ENCODE measurements at places on chromosomes 5 and 9. TPM values are rescaled to one million over a fixed set of nuclear protein-coding genes. Genes with fewer than 3 reads are reported as not detected.

GRCh38 chr9:9912459-9912858 lies 700.3 kb downstream of the PTPRD start:
- no peak overlapping the region for H3K27ac ChIP-seq
- DNase-seq = no peak
- no peaks in the 10 kb centered on the region for H3K36me3 ChIP-seq
- no peaks in the 10 kb centered on the region for H3K4me1 ChIP-seq
- H3K27me3 ChIP-seq = no peaks in the 10 kb centered on the region

GRCh38 chr5:168415971-168416370 lies 70.3 kb upstream of the RARS1 start:
- H3K36me3 ChIP-seq = no peaks in the 10 kb centered on the region
- no peaks in the 10 kb centered on the region for H3K4me1 ChIP-seq
- DNase-seq = no peak
- peaks cover 8% of the 10 kb centered on the region for H3K27me3 ChIP-seq
- H3K27ac ChIP-seq = no peak overlapping the region
- H3K4me3 ChIP-seq = no peak overlapping the region

DNA sequence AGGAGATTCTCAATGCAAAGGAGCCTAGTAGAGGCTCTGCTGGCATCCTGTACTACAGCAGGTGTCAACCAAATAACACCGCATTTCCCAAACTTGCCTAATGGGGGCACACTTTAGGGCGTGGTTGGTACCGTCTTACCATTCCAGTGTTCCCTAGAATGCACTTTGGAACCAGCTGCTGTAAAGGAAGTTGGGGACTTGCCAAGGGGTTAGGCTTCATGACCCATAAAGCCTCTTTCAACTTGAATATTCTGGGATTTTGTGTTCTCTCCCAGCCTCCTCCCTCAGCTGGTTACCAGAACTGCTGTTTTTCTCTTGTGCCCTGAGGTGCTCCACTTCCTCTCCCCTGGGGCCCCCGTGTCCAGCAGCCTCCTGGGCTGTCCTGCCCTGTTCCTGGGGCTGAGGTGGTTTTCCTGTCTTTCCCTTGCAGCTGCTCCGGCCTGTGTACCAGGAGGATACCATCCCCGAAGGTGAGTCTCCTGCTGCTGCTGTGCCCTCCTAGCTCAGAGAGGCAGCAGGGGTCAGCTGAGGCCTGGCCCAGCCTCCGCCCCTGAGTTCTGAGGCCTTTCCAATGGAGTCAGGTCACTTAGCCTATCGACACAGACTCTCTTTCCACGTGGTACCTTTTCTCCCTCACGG lies 44.7 kb downstream of the RGS3 start:
- H3K36me3 ChIP-seq = peaks cover 2% of the 10 kb centered on the region
- DNase-seq = no peak
- H3K4me1 ChIP-seq = peaks cover 42% of the 10 kb centered on the region
- H3K27ac ChIP-seq = no peak overlapping the region
- no peak overlapping the region for H3K4me3 ChIP-seq

GRCh38 chr9:100465274-100465673 lies 7.7 kb upstream of the TMEFF1 start:
- no peak for DNase-seq
- no peak overlapping the region for H3K4me3 ChIP-seq
- no peak overlapping the region for H3K27ac ChIP-seq
- no peaks in the 10 kb centered on the region for H3K36me3 ChIP-seq
- peaks cover 6% of the 10 kb centered on the region for H3K27me3 ChIP-seq

GRCh38 chr9:38708759-38709158 lies 11.2 kb downstream of the FAM240B start:
- DNase-seq = no peak
- H3K27ac ChIP-seq = no peak overlapping the region
- H3K36me3 ChIP-seq = no peaks in the 10 kb centered on the region

DNA sequence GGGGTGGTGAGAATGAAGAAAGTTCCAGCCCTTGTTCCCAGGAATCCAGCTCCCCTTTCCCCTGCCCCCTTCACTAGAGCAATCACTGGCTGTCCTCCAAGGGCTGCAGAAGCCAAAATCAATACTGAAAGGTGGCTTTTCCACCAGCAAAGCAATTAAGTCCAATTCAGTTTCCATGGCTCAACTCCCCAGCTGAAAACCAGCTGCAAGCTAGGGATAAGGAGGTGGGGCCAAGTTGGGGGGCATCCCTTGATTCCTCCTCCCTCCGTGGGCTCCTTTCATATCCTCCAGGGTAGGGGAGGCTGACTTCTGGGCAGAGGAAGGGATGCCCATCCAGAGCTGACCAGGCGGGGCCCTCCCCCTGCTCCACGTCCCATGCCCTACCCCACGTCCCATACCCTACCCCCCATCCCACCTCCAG lies 22.7 kb downstream of the CAMK2A start:
- H3K27ac ChIP-seq = no peak overlapping the region
- peaks cover 13% of the 10 kb centered on the region for H3K27me3 ChIP-seq
- no peaks in the 10 kb centered on the region for H3K36me3 ChIP-seq
- H3K4me1 ChIP-seq = no peaks in the 10 kb centered on the region
- no peak for DNase-seq

Gene CER1
- total RNA-seq = not detected
